ENCODE measurements at places on chromosomes 2 and 18.

DNA sequence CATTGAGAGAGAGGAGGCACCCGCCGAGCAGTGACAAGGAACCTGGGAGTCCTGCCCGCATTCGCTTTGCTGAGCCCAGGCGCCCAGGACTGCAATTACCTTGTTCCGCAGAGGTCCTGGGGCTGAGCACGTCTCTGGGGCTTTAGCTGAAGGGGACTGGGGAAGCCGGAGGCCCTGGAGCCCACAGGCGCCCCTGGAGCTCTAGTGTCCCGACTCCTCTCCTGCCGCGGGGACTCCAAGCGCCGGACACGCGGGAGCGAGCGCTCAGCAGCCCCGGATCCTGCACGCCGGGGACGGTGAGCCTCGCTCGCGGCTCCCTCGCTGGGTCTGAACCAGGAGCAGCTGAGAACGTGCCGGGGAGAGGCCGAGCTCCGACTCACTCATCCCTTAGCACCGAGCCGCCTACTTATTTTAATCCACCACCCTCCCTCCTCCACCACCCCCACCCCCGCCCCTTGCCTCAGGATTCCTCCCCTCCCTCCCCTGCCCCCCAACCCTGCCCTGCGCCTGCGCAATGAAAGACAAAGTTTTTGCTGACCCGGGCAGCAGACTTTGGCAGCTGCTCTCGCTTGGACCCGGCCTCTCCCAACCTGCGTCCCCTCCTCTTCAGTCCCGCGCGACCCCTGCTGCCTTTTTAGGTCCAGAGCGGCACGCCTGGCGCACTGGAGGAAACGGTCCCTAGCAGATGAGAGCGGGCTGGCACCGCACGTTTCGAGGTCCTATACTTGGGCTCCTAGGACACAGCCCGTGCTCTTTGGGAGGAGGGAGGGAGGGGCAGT lies at the start of gene OSR1:
TSS of gene OSR1 (minus strand) at position 382 of the 779 bp plus-strand sequence. CDS start 4,818 bp downstream, outside the sequence.
- DNase-seq = peak; percentile 88

DNA sequence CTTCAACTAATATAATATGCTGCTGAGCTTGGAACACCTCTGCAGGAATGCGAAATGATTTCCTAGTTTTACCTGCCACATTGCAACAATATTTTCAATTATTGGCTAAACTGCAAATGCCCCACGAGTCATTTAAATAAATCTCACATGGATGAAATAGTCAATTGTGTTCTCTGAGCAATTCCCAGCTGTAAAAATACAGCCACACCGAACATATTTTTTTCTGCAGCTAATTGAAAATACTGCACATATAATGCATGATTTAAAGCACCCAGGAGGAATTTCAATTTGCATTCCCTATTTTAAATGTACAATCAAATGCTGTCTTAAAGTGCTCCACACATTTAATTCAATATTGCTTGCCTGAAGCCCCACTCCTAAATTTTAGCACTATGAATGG lies 18.6 kb downstream of the SERPINE2 start:
- DNase-seq = no peak

DNA sequence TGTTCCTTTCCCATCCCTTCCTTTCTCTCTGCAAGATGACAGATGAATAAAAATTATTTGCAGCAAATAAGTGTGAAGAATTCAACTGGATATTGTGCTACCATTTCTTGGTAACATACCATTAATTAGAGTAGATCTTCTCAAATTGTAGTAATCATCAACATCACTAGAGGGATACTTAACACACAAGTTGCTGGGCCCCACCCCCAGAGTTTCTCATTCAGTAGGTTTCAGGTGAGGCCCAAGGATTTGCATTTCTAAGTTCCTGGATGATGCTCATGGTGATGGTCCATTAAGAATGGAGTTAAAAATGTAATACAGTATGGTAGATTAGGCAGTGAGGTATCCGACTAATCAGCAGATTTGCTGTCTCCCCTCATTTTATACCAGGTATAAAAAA lies 594.0 kb downstream of the ERBB4 start:
- DNase-seq = no peak

GRCh38 chr2:149023091-149023490 lies 15.4 kb upstream of the LYPD6B start:
- DNase-seq = no peak

GRCh38 chr2:181911830-181912229 lies 20.3 kb downstream of the ITPRID2 start:
- no peak for DNase-seq

All from right forelimb (tissue), 1 donor.